ENCODE measurements at places on chromosomes 4 and X.

- DNase-seq = no peak
These were observed 56.4 kb upstream of the DRP2 start for GRCh38 chrX:101163166-101163565.

- no peak for DNase-seq
These were observed 40.6 kb downstream of the WDR1 start for GRCh38 chr4:10075953-10076391.

DNA sequence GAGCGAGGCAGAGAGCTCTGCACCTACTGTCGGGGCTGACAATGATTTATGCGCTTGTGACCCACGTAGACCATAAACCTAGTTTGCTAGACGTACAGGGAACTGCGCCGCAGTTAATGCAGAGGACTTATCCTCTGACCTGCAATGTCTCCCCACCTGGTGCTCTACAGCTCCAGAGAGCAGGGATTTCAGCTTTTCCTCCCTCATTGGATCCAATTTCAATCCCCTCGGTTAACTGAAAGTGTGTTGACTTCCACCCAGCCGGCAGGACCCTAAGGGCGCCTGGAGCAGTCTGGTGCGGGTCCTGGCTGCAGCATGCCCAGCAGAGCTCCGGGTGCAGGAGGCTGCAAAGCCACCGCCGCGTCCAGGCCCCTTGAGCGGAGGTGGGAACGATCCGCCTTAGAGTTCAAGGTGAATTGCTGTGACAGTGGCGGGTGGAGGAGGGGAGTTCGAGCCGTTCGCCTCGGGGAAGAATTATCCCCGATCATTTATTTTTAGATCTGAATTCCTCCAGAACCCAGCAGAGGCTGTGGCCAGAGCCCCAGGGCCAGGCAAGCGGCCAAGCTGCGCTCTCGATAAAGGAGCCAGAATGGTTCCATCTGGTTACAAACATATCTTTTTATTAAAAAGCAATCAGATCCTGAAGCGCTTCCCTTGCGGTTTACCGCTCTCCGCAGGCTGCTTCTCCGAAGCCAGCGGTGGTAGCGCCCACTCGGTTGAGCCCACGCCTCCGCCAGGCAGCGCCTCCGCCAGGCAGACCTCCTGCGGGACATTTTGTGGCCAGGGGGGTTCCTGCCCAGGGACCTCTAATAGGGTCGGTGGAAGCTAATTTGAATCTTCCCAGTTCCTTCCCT is 66.0 kb downstream of the FBXO8 start:
- DNase-seq = no peak

DNA sequence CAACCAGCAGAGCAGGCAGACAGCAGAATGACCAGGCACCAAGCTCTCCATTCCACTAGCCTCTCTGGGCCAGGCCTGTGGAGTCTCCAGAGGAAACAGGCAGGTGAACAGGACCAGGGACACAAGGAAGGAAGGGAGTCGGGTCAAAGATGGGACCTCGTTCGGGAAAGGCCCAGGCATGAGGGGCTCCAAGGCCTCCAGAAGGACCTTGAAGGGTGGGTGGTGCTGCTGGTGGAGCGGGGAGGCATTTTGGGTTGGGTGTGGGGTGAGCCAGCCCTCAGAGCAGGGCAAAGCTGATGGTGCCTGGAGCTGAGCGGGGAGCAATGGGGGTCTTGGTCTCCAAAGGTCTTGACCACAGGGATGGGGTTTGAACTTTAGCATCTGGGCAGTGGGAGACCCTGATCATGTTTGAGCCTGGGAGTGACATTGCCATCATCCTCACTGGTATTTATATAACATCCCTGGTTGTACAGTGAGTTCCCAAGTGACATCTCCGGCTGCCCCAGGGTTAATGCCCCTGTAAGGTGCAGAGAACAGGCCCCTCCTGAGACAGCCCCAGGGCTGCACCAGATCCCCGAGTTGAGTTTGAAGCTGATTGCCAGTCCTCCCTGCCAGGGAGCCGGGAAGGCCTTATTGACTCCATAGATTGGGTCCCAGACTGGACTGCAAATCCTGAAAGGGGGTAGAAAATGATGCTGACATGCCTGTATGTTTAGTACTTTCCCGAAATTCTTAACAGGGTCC is 52.7 kb downstream of the PSAPL1 start:
- DNase-seq = no peak

GRCh38 chrX:150308532-150309157 is 54.5 kb upstream of the MAMLD1 start:
- no peak for DNase-seq

DNA sequence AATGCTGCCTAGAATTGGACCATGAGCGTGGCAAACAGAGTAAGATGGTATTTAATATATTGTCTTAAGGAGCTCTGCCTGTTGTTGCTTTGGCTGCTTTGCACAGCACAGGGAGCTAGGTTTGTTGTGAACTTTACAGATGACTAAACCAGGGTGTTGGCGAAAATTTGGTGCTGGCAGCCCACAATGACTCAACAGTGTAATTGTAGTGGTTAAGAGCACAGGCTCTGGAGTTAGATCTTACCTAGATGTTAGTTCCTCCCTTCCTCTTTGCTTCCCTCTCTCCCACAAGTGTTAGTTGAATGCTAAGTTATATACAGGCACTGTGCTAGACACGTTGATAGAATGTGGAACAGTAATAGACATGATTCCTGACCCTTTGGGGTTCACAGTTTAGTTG is 128.9 kb upstream of the TRPC5 start:
- no peak for DNase-seq

DNA sequence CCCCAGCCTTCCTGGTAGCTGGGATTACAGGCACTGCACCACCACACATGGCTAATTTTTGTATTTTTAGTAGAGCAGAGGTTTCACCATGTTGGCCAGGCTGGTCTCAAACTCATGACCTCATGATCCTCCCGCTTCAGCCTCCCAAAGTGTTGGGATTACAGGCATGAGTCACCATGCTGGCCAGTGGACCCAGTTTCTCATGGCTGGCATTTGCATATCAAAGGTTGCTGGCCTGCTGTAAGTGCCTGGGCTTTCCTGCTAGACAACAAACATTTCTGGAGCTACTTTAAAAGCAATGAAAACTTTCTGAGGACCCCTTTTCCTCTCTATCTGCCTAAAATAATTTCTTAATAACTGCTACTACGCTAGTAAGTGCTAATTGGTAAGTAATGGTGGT is 228.2 kb downstream of the PCDH10 start:
- DNase-seq = no peak

DNA sequence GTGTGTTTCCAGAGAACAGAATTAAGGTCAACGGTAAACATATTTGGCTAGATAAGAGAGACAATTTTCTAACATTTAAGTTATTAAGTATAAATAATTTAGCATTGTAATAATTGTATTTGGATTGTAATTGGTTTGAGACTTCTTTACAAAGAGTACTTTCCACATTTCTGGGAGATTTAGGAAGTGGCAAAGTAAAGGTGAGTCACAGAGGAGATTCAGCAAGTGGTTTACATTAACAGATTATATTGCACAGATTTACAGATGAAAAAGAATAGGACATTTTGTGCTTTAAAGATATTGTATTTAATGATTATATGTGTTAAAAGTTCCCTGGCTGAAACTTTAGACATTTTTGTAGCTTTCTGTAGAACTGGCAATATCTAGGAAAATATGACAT is 584.4 kb upstream of the AADAT start:
- no peak for DNase-seq

GRCh38 chr4:72295966-72296557 is 264.3 kb downstream of the NPFFR2 start:
- no peak for DNase-seq

GRCh38 chrX:37380924-37381323 is 31.8 kb downstream of the PRRG1 start:
- DNase-seq = no peak

GRCh38 chr4:4260185-4260751 is 12.2 kb upstream of the TMEM128 start:
- no peak for DNase-seq

GRCh38 chr4:170425040-170425439 is 335.3 kb upstream of the AADAT start:
- DNase-seq = no peak

DNA sequence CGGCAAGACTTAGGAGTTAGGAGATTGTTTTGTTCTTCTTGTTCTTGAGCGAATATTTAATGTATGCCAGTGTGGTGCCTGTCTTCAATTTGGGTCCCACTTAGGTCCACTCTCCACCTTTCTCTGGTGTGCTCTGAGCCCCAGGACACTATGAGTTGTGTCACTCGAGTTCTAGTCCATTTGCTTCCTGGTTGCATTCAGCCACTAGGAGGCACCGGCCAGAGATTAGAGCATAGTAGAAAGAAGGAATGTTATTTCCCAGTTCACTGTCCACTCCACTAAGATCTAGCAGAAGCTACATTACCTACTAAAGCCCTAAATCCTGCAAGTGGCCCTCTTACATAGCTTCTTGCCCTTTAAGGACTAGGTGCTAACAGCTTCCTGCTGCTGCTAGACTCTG is 326.9 kb downstream of the NAF1 start:
- DNase-seq = no peak

- DNase-seq = no peak
These were observed 148.8 kb upstream of the PCDH18 start for GRCh38 chr4:137681081-137681480.

DNA sequence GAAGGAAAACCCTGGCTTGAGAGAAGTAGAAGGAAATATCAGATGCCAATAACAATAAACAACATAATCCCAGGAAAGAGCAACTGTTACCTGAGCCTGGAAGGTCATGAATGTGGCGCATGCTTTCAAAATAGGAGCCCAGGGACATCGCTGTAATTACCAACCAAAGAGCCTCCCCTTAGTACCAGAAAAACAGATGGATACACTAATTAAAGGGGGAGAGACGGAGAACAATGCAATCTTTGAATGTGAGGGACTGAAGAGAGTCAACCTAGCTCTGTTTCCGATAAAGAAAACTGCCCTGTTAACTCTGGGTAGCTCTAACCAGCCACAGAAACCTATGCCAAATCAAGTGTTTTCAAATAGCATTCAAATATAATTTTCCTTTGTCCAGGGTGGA is 161.4 kb downstream of the ENOX2 start:
- no peak for DNase-seq

- no peak for DNase-seq
These were observed 87.4 kb upstream of the ETNPPL start for GRCh38 chr4:108850219-108850649.

DNA sequence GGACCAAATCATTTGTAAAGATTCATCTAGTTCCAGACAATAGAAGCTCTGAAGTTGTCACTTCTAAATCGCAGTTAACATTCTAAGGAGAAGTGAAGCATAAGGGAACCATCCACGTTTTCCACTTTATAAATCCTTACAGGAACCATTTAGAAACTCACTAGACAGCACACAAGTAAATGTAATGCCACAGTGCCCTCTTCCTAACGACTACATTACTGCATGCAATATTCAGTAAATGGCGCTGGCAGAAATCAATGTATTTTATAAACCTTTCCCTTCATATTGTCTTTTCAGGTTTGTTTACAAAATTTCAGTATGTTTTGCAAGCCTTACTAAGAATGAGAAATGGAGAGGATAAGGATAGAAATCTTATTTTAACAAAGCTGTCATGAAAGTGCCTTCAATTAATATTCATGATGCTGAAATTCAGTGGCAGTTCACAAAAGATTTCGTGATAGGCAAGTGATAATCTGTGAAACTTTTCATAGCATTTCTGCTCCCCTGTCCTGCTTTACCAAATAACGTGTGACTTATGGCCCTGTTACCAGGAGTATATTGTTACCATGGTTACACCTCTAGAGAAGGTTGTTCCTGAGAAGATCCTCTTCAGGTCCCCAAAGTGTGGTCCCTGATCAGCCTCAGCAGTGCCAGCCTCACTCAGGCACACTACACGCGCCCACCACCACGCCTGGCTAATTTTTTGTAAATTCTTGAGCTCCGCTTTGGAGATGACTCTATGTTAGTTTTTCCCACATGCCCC is 54.2 kb downstream of the TMA16 start:
- no peak for DNase-seq

DNA sequence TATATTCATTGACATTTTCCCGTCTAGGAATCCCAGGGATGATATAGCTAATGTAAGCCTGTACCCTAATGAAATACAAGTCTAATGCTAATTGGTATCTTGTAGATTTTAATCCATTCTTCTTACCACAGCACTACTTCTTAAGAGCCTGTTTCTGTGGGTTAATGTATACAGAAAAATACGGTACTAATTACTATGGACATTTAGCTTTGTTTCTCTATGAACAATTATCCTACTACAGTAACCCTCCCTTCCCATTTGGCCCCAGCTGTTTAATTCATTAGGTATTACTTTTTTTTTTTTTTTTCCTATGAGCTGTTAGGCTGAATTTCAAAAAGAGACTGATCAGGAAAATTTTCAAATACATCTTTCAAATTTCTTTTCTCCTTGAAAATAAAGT is 245.1 kb upstream of the SLC7A11 start:
- no peak for DNase-seq

DNA sequence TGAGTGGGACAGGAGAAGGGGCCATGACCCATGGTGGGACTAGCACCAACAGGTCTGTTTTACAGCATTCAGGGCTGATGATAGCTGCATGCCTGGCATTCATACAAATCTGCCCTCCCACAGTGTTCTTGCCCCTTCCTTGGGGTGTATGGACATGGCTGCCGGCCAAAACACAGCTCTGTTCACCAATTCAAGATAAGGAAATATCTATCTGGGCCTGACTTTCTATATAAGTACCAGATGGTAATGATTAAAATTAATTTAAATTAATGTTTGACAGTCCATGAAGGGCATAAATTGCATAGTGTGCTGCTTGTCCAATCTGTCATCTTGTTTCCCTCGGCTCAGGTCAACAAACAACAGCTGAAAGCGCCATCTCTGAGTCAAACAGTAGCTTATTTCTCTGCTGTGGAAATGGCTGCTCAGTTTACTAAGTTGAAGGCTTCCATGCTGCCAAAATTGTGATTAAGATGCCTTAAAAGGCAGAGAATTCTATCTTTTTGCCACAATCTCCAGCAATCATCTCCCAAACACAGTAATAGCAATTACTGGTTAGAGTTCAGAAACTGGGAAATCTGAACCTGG is 67.0 kb upstream of the TSPAN7 start:
- no peak for DNase-seq

DNA sequence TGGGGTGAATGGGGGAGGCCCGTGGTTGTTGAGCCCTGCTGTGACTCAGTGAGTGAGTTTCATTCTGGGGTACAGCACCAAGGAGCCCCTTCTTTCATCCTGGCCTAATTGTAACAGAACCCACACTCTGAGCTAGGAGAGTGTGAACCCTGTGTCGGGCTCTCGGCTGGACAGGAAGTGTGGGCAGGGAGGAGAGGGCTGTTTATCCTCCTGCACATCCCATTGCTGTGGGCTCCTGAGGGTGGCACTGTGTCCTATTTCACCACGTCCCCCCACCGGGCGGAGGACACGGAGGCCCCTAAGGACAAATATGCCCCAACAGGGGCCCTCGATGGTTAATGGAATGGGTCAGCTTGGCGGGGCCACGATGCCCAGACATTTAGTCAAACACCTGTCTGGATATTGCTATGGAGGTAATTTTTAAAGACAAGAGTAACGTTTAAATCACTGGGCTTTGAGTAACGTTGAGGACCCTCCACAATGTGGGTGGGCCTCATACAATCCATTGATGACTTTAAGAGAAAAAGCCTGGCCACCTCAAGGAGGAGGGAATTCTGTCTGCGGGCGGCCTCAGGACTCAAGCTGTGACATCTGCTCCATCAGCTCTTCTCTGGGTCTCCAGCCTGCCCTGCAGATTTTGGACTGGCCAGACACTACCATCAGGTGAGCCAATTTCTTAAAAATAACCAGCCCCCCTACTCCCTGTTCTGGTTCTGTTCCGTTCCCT is 46.1 kb upstream of the SORCS2 start:
- no peak for DNase-seq

GRCh38 chrX:23287191-23287725 is 47.4 kb upstream of the PTCHD1 start:
- no peak for DNase-seq

GRCh38 chr4:122879001-122879400 is 43.4 kb downstream of the NUDT6 start:
- DNase-seq = no peak

GRCh38 chr4:128281354-128281753 is 6.3 kb downstream of the PGRMC2 start:
- no peak for DNase-seq

All from KG1 (cell line).